Activated T-helper 2 cell treated with anti-CD3 and anti-CD28 coated beads, Interferon-gamma antibody, Interleukin-2, Interleukin-4, amounts not matched to agents 10 μg/mL and 5 μg/mL and 100 μg/mL, durations not matched to agents 14 hours and 24 hours and 36 hours (primary cell): ENCODE measurements at places on chromosomes 12 and 14. TPM values are rescaled to one million over a fixed set of nuclear protein-coding genes. Genes with fewer than 3 reads are reported as not detected.

DNA sequence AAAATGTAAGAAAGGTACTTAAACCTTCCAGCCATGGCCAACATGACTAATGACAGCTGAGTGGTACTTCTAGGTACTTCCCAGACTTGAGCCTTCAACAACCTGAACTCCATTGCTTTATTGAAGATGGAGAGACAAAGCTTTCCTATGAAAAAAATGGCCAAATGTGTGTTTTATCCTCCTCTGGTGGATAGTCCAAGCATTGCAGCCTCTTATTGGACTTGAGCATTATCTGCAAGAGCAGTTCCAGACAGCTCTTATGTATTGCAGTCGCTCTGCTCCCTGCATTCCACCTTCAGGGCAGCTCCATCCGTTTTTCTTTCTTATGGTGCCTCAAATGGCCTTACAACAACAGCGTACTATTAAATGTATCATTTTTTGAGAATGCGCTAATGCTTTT, 588.2 kb downstream of the NRXN3 start:
- no peak for DNase-seq
- H3K36me3 ChIP-seq, result no peaks in the 10 kb centered on the region
- no peak overlapping the region for H3K4me3 ChIP-seq
- no peaks in the 10 kb centered on the region for H3K27me3 ChIP-seq
- no peaks in the 10 kb centered on the region for H3K4me1 ChIP-seq

DNA sequence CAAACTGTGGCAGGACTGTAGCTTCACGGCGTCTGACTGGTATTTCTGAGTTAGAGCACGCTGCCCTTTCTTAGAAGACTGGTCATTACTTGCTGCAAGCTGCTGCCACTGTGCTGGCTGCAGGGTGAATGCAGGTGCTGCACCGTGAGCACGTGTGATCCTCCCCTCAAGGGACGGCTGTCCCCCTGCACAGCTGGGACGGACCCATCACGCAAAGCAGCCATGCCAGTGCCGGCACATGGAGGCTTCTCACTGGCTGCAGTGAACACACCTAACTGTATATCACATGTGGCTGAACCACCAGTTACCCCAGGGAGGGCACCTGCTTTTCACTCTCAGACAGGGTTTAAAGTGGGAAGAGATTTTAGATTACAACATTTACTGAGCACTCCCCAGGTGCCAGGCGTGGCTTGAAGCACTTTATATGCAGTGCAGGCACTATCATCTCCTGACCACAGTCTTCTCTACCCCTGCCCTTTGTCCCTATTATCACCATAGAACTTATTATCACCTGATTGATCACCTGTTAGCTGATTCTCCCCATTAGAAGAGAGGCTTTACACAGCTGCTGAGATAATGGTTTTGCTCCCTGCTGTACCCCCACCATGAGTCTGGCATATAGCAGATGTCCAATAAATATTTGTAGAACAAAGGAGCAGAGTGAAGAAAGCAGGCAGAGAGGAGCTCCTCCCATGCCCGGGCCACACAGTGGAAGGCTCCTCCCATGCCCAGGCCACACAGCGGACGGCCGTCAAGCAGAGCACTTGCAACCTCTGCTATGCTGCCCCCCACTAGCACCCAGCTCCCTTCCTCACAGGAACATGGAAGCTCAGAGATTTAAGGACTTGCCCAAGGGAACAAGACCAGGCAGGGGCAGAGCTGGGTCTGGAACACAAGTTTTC, 25.9 kb downstream of the SLC25A47 start:
- H3K27ac ChIP-seq, result no peak overlapping the region
- no peaks in the 10 kb centered on the region for H3K27me3 ChIP-seq
- DNase-seq, result no peak
- peaks cover 67% of the 10 kb centered on the region for H3K36me3 ChIP-seq

DNA sequence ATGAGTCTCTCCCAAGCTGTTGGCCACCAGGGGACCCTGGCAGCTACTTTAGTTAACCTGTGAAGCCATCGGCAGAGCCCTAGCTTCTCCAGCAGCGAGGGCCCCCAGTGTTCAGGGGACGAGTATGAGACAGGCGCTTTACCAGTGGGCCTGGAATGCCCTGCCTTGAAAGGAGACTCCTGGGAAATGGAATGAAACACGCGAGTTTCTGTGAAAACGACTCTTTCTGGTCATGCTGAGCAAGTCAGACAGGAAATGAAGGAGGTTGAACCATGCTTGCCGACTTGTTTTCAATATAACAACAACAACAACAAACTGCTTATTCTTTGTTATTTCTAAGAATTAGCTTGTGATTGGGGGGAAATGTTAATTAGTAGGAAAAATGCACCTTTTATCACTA, 42.9 kb downstream of the SFSWAP start:
- no peak for DNase-seq
- H3K4me1 ChIP-seq, result peaks cover 3% of the 10 kb centered on the region
- no peaks in the 10 kb centered on the region for H3K27me3 ChIP-seq
- no peak overlapping the region for H3K4me3 ChIP-seq

DNA sequence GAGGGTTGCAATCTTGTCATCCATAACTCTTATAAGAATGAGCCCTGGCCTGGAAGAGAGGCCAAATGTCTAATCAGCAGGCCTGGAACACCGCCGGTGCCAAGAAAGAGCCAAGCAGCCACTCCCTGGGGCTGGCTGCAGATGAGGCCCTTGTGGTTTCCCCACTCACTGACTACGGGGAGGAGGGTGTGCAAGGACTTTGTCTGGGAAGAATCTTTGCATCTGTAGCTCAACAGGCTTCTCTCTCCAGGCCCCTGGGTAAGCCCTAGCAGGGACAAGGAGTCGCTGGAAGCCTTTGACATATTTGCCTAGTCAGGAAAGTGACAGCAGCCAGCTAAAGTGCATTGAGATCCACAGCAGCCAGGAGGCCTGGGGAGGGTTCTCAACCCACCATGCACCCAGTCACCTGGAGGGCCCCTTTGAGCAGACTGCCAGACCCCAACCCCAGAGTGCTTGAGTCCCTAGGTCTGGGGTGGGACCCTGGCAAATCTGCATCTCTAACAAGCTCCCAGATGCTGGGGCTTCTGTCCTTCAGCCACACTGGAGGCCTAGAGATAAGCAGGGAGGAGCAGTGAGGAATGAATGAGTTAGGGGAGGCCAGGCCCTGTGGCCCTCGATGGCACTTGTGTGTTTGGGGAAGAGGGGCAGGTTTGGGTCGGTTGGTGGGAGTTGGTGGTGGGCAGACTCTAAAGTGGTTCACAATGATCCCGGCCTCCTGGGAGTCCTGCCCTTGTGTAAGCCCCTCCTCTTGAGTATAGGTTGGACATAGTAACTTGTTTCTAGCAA, 13.9 kb upstream of the LRTM2 start:
- no peak for DNase-seq

DNA sequence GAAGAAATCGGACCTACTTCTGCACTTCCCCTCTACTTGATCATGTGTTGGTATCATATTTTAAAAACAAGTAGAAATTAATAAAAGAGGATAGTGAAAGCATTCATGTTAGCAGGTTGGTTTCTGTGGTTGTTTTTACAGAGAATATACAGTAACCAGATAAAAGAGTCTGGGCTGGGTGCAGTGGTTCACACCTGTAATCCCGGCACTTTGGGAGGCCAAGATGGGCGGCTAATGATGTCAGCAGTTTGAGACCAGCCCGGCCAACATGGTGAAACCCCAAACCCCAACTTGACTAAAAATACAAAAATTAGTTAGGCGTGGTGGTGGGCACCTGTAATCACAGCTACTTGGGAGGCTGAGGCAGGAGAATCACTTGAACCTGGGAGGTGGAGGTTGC, 55.9 kb downstream of the LRP6 start:
- DNase-seq, result no peak
- H3K4me1 ChIP-seq, result peaks cover 2% of the 10 kb centered on the region
- H3K4me3 ChIP-seq, result no peak overlapping the region
- H3K27me3 ChIP-seq, result peaks cover 49% of the 10 kb centered on the region
- H3K27ac ChIP-seq, result no peak overlapping the region
- no peaks in the 10 kb centered on the region for H3K36me3 ChIP-seq

- DNase-seq, result no peak
- no peak overlapping the region for H3K27ac ChIP-seq
- H3K4me3 ChIP-seq, result no peak overlapping the region
- H3K4me1 ChIP-seq, result peaks cover 31% of the 10 kb centered on the region
These were observed 124.3 kb downstream of the ZFP36L1 start for GRCh38 chr14:68668531-68668930.

DNA sequence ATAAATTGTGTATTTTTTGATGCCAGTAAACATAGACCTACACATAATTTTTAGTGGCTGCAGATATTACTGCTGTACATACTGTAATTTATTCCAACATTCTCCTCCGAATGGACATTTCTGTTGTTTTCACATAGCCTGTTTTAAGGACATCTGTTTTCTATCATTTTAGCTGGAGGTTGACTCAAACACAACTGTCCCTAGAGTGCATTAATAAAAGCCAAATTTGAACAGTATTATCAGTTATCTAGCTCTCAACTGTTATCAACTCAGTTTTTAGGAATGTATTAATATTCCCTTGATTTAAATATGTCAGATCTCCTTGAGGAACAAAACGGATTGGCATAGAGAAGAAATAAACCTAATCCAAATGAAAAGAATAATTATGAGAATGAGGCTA, 17.2 kb upstream of the PIWIL1 start:
- H3K4me3 ChIP-seq, result no peak overlapping the region
- peaks cover 2% of the 10 kb centered on the region for H3K27me3 ChIP-seq
- no peaks in the 10 kb centered on the region for H3K36me3 ChIP-seq
- no peak for DNase-seq

- H3K4me3 ChIP-seq, result no peak overlapping the region
- no peak overlapping the region for H3K27ac ChIP-seq
- no peaks in the 10 kb centered on the region for H3K4me1 ChIP-seq
- H3K27me3 ChIP-seq, result no peaks in the 10 kb centered on the region
- no peaks in the 10 kb centered on the region for H3K36me3 ChIP-seq
These were observed 222.0 kb upstream of the CPNE8 start for GRCh38 chr12:39127401-39127800.

GRCh38 chr12:27332714-27333402, at the start of gene BMAL2:
Gene BMAL2 (plus strand): TSS chr12:27332836. CDS start chr12:27333073, 237 bp downstream.
- H3K36me3 ChIP-seq, result peaks cover 5% of the 10 kb centered on the region
- DNase-seq, result peak; percentile 40
- peak within 1 kb of the TSS; percentile 98 for H3K4me3 ChIP-seq
- peaks cover 51% of the 10 kb centered on the region for H3K4me1 ChIP-seq
- no peaks in the 10 kb centered on the region for H3K27me3 ChIP-seq
- H3K27ac ChIP-seq, result peak within 1 kb of the TSS; percentile 96

DNA sequence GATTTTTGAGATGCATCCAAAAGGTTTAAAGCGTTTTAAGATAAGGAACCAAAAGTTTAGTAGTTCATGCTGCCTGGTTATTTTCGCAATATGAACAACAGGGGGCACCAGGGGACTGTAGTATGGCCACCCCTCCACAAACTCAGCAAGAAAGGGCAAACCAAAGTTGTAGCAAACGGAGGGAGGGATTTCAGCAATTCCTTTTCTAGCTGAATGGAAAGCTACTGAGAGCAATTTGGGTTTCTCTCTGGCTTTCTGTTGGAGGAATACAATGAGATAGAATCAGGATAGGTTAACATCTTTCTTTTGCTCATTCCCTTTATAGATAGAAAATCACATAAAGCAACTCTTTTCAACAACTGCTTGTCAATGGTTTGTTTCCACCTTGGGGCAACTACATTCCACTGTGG, 62.5 kb downstream of the DRAM1 start:
- H3K4me1 ChIP-seq, result peaks cover 40% of the 10 kb centered on the region
- H3K4me3 ChIP-seq, result no peak overlapping the region
- H3K27me3 ChIP-seq, result peaks cover 2% of the 10 kb centered on the region
- peak; percentile 49 for DNase-seq

DNA sequence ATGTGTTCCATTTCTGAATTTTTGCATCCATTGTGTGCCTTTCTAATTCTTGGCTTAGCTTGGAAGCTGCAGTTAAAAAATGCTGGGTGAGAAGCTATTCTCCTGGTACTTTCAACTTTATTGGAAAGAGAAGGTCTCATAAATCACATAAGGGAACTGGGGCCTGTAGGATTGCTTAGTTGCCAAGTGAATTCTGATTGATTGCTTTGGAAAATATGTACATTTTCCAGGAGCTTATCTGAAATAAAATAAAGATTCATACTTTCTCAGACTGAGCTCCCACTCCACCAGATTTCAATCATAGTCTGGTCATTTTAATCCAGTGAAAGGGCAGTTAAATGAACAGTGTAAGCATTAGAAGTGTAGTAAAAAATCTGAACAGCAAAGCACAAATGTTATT, 50.0 kb upstream of the PRICKLE1 start:
- H3K36me3 ChIP-seq, result no peaks in the 10 kb centered on the region
- no peaks in the 10 kb centered on the region for H3K27me3 ChIP-seq
- H3K4me3 ChIP-seq, result no peak overlapping the region
- DNase-seq, result no peak
- no peaks in the 10 kb centered on the region for H3K4me1 ChIP-seq
- H3K27ac ChIP-seq, result no peak overlapping the region

DNA sequence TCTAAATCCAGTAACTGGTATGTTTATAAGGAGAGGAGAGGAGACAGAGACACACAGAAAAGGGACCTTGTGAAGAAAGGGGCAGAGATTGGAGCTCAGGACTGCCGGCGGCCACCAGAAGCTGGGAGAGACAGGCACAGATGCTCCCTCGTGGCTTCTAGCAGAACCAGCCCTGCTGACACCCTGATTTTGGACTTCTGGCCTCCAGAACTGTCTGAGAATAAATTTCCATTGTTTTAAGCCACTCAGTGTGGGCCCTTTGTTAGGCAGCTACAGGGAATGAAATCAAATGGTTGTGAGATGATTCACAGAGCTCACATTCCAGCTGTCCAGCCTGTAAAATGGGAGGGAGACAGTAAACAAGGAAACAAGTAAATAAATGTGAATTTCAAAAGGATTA, 47.6 kb downstream of the TMEM132C start:
- H3K36me3 ChIP-seq, result no peaks in the 10 kb centered on the region
- H3K4me1 ChIP-seq, result no peaks in the 10 kb centered on the region
- no peak overlapping the region for H3K4me3 ChIP-seq
- no peak overlapping the region for H3K27ac ChIP-seq

DNA sequence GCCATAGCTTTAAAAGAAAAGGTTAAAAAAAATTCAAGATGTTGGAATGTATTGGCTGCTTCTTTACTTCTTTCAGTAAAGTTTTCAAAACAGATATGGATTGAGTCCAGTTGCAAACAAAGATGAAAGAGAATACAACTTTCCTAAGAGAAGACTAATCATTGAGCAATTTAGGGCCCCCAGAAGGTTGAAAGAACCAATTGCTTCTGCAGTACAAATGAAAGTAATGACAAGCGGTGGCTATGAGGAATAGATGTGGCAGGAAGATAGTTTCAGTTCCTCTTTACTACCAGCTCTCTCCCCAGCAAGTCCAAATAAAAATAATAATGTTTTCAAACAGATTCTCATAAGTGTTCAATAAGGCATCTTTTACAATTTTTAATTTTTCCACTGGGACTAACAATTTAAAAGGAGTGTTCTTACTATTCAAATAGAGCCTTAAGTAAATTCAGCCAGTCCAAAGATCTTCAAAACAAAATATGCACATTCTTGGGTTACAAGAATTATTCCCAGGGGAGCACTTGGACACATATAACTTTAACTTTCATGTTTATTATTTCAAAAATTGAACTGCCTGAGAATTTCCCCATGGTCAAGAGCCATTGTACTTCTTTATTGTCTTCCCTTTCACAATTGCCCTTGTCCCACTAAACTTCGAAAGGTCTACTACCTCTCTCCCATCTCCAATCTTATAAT, 62.3 kb upstream of the PPP1R12A start:
- H3K27ac ChIP-seq, result no peak overlapping the region
- no peaks in the 10 kb centered on the region for H3K27me3 ChIP-seq
- no peaks in the 10 kb centered on the region for H3K4me1 ChIP-seq
- no peak overlapping the region for H3K4me3 ChIP-seq
- H3K36me3 ChIP-seq, result no peaks in the 10 kb centered on the region
- no peak for DNase-seq

GRCh38 chr12:105409801-105410471, 79.4 kb downstream of the C12orf75 start:
- H3K27me3 ChIP-seq, result no peaks in the 10 kb centered on the region
- H3K4me3 ChIP-seq, result no peak overlapping the region
- no peak overlapping the region for H3K27ac ChIP-seq
- DNase-seq, result no peak

TAS2R31 gene
- 3.9 and 4.6 TPM in 2 replicates for total RNA-seq

SETD1B gene
- total RNA-seq, result 23.3 and 24.0 TPM in 2 replicates

LRRC10 gene
- total RNA-seq, result not detected in 2 replicates

CCDC38 gene
- total RNA-seq, result 0.07 TPM in 1 of 2 replicates, not detected in the other
